ENCODE measurements at places on chromosomes 5 and 9.

GRCh38 chr5:151528153-151528552 lies 63.0 kb downstream of the FAT2 start:
- no peak for DNase-seq

DNA sequence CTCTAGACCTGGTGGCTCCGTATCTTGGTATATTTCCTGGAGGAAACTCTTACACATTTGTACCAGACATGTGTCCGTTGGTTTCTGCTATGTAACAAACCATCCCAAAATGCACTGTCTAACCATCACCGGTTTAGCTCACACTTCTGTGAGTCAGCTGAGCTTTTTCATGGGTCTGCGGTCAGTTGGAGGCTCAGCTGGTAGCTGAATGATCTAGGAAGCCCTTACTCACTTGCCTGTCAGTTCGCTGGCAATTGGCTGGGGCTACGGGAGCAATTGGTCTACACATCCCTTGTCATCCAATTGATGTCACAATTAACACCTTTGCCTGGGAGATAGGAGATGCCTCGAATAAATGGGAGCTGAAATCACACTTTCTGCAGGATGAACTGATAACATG lies 11.6 kb upstream of the WHRN start:
- no peak for DNase-seq

- DNase-seq: no peak
Observed at GRCh38 chr9:132710333-132710732, 40.1 kb downstream of the GTF3C4 start.

DNA sequence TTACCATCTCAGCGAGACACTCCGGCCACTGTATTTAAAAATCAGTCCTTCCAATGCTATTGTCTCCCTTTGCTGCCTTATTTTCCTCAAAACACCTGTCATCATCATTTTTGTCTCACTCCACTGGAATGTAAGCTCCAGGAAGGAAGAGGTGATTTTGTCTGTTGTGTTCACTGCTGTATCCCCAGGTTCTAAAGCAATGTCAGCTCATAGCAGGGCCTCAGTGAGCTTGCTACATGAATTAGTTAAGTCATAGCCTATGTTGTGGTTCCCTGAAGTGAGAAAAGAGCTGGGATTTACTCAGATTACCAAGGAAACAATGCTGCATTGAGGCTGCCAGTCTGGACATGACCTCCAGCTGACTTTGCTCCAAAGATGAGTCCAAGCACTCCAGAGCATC lies 137.6 kb upstream of the RASEF start:
- DNase-seq: no peak

DNA sequence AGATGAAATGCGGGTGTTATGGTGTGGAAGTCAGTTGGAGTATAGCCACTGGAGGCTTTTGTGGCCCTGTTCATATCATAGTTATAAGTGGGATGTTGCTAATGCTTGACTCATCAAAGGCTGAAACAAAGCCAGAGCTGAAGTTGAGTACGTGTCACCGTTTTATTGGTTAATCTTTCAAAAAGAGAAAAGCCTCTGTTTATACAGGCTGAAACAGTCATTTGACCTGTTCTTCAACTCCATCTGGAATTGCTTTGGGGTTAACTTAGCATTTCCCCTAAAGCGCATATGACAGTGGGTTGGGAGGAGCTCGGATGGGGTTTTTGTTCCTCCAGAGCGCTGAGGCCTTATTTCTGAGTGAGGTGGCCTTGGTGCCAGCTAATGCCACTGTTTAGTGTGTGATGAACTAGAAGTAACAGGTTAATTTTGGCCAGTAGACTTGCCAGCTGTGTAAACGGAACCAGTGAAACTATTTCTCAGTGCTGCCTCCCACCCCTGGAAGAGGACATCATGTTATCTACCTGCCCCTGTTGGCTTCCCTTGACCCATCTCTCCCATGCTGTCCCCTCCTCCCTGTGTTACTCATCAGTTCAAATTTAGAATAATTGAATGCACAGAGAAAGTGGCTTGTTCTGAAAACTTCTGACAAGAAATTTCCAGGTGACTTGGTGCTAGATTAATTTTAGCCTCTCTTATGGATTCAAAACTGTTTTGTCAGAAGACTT lies 34.2 kb downstream of the MTAP start:
- DNase-seq: no peak

- DNase-seq: no peak
Observed at GRCh38 chr9:110187126-110187525, 20.8 kb downstream of the C9orf152 start.

GRCh38 chr5:91119217-91119616 lies 263.9 kb downstream of the ARRDC3 start:
- no peak for DNase-seq

GRCh38 chr9:113886933-113887332 lies 10.8 kb downstream of the ZNF618 start:
- no peak for DNase-seq

DNA sequence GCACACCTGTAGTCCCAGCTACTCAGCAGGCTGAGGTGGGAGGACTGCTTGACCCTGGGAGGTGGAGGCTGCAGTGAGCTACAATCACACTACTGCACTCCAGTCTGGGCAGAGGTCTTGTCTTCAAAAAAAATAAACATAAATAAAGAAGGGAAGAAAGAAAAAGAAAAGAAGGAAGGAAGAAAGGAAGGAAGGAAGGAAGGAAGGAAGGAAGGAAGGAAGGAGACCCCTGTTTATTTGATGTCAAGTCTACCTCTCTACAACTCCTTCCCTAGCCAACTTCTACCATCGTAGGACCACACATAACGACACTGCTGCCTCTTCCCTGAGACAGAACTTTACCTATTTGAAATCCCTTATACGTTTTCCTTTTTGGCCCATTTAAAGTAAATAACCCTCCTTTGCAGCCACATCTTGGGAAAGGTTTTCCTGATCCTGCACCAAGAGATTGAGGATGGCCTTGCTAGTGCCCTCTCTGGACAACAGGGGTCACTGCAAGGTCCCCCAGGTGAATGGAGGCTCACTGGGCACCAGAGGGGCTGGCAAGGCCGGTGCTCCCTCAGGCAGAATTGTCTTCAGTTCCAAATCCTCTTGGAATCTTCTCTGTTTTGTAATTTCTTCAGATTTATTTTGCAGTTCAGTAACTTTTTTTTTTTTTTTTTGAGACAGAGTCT lies 10.5 kb downstream of the RPS14 start:
- no peak for DNase-seq

DNA sequence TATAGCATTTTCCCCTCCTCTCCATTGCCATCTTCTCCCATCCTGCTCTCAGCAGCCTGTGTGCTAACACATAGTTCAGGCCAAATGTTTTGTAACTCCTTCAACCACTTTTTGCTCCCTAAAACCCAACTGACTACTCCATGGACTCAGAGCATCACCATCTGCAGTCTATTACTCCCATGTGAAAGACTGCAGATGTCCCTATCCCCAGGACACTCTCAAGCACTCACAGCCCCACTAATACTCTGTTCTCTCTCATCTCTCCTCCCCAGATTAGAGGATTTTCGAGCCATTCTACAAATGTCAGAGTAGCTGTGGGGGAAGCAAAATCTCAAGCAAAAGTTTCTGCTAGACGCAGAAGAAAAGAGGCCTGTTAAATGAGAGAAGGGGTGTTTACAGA lies 99.3 kb downstream of the ITGA1 start:
- no peak for DNase-seq

DNA sequence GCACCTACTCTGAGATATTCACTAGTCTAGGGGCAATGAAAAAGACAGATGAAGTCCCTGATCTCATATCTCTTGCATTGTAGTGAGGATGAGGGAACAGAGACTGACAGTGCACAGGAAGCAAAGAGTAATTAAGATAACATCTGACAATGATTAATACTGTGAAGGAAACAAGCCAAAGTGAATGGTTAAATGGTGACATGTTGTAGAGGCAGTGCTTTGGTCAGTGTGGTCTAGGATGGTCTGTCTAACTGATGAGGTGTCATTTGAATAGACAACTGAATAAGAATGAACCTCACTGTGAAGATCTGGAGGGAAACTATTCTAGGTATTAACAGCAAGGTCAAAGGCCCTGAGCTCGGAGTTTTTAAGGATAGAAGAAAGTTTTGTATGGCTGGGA lies 333.3 kb upstream of the GRIA1 start:
- DNase-seq: no peak
